ENCODE measurements at places on chromosomes 6 and 20.

DNA sequence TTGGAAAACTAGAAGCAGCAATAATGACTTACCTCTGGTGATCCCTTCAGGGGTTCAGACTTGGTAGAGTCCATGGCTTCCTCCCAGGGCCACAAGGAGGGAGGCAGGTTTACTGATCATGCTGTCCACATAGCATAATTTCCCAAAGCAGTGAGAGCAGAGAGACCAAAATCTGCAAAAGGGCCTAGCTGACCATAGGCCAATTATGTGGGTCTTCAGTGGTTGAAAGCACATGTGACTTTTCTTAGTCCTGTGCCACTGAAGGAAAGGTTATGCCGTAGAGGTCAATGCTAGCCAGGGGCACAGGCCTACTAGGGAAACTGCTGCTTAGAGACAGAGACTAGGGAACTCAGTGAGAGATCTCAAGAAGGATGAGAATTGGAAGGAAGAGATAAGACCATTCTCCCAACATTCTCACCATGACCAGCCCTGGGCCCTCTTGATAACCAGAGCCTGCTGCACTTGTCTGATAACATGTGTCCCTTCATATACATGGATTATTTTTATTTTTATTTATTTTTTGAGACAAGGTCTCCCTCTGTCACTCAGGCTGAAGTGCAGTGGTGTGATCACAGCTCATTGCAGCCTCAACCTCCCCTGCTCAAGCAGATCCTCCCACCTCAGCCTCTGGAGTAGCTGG lies 2.0 kb upstream of the GTPBP2 start:
- peak; percentile 97 for DNase-seq

- no peak for DNase-seq
Measured at GRCh38 chr6:165266191-165266590, 43.2 kb downstream of the C6orf118 start.

DNA sequence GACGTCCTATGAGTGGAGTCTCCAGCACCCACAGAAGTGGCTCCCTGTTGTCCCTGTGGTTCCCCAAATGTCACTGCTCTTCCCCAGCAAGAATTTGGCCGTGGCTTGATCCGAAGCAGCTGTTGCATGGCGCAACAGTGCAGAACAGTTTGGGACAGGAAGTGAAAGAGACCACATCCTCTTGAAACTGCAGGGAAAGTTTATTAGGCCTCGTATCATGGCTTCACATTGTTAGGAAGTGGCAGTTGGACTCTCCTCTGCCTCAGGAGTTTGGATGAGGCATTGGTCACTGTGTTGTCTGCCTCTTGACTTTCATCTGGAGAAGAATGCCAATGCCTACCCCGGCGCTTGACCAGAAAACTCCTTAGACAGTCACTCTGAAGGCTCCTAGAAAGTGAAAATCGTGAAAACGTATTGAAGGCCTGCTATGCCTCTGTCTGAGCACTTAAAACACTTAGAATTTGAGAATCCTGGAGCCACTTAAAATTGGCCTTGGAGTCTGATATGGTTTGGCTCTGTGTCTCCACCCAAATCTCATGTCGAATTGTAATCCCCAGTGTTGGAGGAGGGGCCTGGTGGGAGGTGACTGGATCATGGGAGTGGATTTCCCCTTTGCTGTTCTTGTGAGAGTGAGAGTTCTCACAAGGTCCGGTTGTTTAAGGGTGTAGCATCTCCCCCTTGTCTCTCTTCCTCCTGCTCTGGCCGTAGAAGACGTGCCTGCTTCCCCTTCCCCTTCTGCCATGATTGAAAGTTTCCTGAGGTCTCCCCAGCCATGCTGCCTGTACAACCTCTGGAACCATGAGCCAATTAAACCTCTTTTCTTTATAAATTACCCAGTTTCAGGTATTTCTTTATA lies 334.9 kb upstream of the JARID2 start:
- peak; percentile 79 for DNase-seq

DNA sequence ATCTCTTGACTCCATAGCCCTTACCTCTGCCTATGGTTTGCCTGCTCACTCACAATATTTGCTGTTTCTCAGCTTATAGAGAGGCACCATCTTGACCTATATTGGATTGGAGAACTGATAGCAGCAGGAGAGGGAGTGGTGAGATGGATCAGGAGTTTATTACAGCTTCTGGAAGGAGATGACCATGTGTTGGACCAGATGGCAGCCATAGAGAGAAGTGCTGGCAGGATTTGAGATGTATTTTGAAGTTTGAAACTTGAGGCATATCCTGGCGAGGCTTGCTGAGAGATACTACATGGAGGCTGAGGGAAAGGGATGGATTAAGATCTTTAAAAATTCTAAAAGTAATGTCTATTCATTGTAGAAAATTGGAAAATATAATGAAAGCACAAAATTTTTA lies 198.0 kb upstream of the ZFP64 start:
- no peak for DNase-seq

GRCh38 chr20:13775867-13776266 lies 8.9 kb downstream of the ESF1 start:
- DNase-seq = no peak

DNA sequence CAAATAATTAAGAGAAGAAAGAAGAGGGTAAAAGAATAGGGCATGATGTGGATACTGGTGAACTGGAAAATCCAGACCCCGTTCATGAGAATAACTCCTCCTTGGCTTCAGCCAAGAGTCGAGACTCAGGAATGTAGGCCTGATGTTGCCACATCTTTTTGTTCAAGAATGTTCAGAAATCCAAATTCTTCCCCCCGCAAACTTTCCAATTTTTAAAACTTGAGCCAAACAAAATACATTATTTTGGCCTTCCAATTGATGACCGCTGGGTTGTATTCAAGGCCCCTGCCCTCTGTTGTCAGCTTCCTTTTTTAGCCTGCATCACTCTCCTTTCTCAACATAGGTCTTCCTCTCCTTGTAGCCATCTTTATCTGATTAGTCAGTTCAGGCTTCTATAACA lies 106.1 kb downstream of the TNFAIP3 start:
- no peak for DNase-seq

DNA sequence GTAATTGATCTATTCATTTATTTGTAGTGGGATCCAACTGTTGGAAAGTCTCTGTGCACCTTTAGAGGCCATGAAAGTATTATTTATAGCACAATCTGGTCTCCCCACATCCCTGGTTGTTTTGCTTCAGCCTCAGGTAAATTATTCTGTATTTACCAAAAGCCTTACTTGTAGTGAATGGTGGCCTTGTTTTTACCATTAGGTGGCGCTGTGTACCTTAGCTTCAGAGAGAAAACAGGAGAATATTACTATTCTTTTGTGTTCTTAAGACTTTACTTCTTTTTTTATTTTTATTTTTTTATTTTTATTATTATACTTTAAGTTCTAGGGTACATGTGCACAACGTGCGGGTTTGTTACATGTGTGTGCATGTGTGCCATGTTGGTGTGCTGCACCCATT lies 23.7 kb downstream of the PEX7 start:
- peak; percentile 81 for DNase-seq

DNA sequence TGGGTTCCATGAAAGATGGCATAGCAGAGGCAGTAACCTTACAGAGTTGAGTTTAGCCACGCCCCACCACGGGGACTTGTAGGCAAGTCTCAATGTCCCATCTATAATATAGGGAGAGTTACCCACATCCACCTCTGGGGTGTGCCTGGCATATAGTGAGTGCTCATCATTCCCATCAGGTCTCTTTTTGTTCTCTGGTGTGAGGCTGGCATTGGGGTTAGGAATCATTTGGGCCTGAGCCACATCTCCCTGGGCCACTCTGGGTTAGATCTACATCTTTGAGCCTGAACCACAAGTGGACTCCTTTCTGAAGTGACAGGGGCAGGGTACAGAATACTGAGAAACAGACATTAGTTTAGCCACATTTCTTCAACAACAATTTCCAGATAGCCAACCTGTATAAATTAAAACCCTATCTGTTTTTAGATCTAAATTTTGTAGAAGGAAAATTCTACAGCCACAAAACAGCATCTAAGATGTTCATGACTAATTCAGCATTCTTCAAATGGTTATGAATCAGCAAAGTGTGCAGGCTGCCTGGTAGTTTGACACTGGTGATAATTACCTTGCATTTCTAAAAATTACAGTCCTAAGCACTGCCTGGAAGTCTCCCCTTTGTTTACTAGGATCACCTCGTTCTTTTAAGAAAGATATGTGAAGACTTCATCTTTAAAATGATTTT lies 20.1 kb downstream of the RNF24 start:
- peak; percentile 76 for DNase-seq

- DNase-seq = no peak
Measured at GRCh38 chr20:40329321-40329720, 359.7 kb downstream of the MAFB start.

- no peak for DNase-seq
Measured at GRCh38 chr6:6090861-6091607, 84.3 kb upstream of the NRN1 start.

GRCh38 chr6:112288475-112288874 lies 34.1 kb upstream of the LAMA4 start:
- DNase-seq = no peak

- DNase-seq = no peak
Measured at GRCh38 chr20:38355161-38356012, 9.1 kb downstream of the LBP start.

- no peak for DNase-seq
Measured at GRCh38 chr6:154070657-154071056, 31.6 kb downstream of the OPRM1 start.

DNA sequence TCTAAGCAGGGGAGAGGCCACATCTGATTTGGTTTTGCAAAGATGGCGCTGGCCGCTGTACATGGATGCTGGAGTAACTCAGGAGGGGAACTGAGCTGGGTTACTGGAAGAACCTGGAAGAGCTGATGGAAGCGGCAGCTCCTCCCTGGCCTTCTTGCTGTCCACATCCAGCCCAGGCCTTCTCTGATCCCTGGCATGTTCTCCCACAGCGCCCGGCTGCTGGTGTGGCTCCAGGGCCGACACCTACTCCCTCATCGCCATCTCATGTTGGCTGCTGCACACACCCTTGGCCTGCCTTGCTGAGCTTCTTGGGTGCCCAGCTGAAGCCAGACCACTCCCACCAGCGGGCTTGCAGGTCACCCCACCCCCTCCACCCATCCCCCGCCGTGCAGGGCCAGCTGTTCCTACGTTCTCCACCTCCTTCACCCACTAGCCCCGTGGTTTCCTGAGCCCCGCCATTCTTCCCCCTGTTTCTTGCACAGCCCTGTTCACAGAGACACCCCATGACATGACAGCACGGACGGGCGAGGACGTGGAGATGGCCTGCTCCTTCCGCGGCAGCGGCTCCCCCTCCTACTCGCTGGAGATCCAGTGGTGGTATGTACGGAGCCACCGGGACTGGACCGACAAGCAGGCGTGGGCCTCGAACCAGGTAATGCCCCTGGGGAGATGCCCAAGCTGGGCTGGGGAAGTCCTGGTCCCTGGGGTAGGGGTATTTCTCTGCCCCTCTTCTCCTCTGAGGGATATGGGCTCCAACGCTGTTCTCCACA lies 28.4 kb downstream of the VSTM2L start:
- no peak for DNase-seq

DNA sequence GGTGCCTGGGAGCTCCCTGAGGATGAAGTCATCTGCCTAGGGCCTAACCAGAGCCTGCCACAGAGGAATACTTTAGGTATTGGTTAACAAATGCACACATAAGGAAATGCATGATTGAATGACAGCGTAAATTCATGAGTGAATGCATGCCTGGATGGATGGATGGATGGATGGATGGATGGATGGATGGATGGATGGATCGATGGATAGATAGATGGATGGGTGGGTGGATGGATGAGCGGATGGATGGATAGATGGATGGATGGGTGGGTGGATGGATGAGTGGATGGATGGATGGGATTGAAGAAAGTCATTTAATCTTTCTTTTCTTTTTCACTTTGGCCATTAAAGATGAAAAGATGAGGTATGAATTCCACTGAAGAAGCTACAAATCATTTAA lies 111.9 kb upstream of the SIRPG start:
- no peak for DNase-seq

DNA sequence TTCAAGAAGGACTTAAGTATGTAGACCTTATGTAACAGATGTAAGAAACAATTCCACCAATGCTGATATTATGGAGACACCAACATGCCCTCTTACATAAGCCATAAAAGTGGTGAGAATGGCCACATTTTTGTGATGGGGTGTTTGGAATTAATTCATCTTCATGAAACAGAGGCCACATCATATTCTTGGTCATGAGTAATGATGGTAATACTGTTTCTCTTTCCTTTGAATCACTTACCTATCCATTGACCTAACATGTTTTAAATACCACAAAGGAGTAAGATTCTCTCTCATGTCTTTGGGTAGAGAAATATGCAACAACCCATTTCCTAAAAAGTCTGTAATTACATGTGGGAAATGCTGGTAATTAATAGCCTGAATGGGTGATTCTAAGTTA lies 545.4 kb upstream of the FLRT3 start:
- no peak for DNase-seq

DNA sequence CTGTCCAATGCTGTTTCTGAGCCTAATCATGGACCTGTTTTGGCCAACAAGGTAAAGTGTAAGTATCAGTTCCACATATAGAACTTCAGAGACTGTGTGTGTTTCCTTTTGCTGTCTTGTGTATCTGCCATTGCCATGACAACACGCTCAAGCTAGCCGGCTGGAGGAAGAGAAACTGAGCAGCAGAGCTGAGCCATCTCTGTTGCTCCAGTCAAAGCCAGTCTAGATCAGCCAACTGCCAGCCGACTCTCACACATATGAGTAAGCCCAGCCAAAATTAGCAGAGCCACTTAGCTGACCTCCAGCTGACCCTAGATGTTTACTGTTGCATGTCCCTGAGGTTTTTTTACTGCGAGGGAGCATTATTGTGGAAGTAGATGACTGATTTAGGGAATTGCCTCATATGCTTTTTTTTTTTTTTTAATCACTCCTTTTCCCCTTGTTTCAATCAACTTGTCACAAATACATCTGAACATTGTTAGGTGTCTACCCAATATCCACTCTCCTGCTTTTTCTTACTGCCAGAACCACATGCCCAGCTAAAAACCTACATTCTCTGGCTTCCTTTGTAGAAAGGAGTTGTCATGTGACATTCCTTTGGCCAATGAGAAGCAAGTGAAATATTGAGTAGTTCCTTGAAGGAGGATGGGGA lies 304.3 kb upstream of the SUPT3H start:
- no peak for DNase-seq

- DNase-seq = no peak
Measured at GRCh38 chr20:7933346-7933745, 6.9 kb downstream of the HAO1 start.

Measured in hematopoietic multipotent progenitor cell treated with erythropoietin and hydrocortisone succinate and interleukin-3 and kit ligand, for 6 days (in vitro differentiated cells).